ENCODE measurements at places on chromosomes 5 and 9.

DNA sequence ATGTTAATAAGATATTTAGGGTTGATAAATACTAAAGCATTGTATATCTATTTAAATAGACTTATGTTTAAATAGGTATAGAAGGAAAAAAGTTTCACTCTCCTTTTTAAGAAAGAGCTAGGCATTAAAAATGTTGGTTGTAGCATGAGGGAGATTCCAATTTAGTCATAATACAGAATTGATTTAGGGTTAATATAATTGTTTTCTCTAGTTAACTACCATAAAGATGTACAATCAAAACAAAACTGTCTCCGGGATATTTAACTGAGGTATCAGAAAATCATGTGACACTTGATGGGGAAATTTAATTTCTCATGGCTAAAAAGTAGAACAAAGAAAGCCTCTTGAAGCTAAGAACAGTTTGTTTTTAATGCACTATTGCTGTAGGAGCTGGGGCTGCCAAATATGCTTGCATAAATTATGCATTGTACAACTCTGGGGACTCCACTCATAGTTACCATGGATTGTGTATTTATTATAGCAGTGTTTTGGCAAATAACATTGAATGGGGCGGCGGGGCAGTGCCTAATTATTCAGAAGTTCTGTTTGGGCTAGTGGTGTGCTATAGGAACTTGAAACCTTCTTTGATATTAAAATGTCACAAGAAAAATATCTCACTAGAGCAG is 44.2 kb downstream of the SMC2 start:
- no peak for DNase-seq

DNA sequence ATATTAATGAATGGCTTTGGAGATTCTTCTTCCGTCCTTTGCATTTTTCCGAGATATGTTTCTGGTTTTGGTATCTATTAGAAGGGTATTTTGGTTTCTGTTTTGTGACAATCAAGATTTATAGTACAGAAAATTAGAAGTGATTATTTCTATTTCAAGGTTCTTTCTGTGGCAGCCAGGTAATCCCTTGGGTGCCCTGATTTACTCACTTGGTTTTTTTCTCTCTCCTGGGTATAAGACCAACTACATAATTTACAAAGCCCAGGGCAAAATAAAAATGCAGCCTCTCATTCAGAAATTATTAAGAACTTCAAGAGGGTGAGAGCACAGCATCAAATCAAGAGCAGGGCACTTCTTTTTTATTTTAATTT is 2.0 kb upstream of the RNF14 start:
- DNase-seq: no peak

DNA sequence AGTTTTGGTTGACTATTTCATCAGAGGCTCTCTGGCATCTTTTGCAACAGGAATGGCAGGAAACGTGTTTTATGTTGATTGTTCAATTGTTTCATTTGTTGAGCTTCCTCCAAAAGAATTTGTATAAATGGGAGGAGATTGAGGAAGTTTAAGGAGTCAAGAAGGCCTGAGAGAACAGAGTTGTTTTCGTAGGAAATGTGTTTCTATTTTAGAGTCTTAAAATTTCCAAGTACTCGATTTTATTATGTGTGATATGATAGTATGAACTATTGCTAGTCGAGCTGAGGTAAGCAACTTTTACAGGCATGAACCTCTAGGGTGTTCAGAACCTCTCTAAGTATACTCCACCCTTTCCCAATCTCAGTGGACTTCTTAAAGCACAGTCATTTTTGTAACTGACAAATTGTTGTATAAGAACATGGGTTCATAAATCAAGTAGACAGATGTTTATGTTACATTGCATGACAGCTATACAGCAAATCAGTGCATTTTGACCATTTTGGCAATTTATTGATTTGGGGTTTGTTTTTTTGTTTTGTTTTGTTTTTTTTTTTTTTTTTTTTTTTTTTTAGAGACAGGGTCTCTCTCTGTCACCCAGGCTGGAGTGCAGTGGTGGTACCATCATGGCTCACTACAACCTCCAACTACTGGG is 47.4 kb downstream of the POLK start:
- no peak for DNase-seq

GRCh38 chr5:167880420-167880819 is 411.0 kb upstream of the WWC1 start:
- DNase-seq: no peak

DNA sequence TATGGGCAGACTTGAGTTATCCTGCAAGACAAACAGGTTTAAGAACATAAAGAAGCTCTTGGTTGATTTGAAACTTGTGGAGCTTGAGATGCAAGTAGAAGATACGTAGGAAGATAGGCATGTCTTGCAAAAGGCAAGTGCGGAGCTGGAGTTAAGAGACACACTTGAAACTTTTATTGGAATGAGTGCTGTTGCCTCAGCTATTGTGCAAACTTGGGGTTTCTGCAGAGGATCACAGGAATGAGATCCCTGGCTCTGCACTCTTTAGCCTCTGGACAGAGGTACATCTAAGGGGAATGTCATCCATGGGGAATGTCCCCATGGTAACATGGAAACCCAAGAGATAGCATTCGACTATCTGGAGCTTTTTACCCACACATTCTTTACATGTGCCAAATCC is 121.1 kb downstream of the ADCY2 start:
- no peak for DNase-seq

GRCh38 chr5:101782352-101783103 is 513.6 kb downstream of the SLCO4C1 start:
- DNase-seq: no peak

DNA sequence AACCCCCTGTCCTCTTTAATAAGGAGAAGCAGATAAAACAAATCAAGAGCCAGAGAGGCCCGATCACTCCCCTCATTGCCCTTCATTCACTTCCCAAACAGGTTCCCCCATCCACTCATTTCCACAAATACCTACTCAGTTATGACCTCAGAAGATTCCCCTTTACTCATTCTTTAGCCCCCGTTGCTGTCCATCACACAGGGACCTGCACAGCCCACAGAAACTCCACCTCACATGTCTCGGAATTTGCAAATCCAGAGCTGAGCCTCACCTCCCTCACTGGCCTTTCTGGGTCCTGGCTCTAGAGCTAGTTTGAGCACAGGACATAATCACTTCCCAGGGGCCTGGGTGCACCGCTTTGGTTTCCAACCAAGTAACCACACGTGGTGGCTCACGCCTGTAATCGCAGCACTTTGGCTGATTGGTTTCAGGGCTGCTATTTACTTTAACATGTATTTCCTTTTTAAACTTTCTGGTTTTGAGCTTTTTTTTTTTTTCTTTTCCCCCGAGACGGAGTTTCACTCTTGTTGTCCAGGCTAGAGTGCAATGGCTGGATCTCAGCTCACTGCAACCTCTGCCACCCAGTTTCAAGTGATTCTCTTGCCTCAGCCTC is 17.8 kb downstream of the ATP6V0E1 start:
- no peak for DNase-seq

GRCh38 chr5:79878721-79879336 is 112.2 kb downstream of the MTX3 start:
- DNase-seq: no peak

DNA sequence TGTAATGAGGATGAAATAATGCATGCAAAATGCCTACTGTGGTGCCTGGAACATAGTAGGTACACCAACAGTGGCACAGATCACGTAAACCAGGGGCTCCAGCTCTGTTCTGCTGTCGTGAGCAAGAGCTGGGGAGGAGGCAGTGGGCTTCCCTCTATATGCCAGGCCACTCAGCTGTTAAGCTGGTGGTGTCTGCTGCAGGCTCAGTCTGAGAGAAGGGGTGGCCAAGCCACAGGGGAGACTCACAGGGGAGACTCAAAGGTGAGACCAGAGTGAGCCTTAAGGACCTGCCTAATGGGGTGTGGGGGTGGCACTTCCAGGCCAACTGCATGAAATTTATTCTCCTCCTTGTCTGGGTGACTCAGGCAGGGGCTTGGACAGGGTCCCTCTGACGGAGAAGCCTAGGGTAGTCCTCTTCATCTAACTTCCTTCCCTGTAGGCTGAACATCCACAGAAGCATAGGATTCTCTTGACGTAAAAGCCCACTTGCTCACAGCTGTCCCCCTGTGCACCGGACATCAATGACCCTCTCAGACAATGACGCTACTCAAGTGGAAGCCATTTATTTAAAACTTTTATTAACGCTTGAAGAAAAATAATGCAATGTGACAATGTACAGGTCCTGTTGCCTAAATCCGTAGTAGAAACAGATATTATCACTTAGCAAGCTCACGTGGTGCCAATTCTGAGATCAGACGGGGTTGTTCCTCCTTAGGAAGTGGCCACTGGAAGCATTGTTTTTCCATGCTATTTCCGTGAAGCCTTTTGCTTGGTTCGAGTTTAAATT is 13.9 kb downstream of the STC2 start:
- no peak for DNase-seq

GRCh38 chr5:154483654-154484392 is 5.8 kb upstream of the HAND1 start:
- DNase-seq: no peak

DNA sequence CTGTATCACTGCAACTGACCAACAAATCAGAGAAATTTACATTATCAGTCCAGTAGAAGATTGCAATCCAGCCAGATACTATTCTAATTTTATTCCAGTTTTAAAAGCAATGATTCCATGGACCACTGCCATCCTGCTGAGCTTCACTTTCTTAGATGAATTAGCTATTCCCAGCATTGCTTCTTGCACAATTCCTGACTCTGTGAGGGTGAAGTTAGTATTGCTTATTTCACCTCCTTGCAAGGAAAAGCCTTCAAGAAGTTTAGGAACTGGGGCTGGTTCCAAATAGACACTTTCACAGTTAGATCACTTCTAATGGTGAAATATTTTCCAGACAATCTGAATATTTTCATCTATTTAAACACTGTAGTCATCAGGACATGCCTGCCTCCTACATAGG is 338.6 kb upstream of the TNC start:
- DNase-seq: no peak

DNA sequence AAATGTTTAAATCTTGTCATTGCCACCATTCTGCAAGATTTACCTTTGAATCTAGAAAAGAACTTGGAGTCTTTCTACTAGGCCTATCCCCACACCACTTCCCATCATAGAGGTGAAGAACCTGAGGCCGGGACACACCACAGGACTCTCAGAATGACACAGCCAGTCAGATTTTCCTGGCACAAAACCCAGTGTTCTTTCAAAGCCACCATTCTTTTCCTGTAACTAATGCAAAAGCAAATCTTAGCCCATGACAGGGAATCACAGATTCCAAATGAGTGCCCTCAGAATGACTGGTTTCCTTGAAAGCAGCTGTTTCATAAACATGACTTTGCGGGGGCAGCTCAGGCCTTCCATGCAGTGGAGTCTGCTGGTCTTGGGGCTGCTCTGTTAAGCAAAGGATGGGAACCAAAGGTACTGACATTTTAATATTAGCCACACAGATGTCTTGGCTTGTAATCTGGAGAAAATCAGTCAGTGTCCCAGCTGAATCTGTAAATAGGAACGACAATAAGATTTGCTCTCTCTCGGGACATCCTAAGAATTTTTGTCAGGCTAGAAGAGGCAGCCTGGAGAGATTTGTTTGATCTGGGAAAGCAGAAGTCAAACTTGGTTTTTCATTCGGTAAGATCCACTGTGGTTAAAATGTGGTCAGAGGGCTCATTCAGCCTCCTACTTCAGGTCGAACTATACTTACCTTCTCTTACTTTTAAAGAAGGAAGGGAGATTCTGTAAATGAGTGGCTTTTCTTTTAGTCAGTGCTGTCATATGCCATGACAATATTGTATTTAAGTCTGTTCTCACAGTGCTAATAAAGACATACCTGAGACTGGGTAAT is 115.1 kb downstream of the PALM2AKAP2 start:
- no peak for DNase-seq

- no peak for DNase-seq
Observed at GRCh38 chr9:87201351-87201751, 254.0 kb upstream of the GAS1 start.

GRCh38 chr5:92769978-92770377 is 811.0 kb downstream of the NR2F1-AS1 start:
- DNase-seq: no peak

DNA sequence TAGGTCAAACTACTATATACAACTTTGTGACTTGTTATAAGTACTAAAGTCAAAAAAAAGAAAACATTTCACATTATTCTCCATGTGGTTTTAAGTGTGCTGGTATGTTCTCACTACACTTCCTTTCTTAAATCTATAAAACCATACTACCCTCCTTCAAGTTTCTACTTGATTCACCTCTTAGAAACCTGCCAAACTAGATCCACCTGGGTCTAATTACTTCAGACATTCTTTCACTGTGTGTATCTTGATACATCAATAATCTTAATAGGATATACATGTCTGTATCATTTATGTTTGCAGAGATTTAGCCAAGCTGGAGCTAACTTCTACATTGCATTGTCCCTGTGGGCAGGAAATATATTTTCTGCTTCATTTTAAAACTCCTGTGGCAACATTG is 1012.6 kb downstream of the EFNA5 start:
- no peak for DNase-seq

GRCh38 chr5:154273963-154274827 is 83.7 kb downstream of the GALNT10 start:
- DNase-seq: no peak

GRCh38 chr9:32455738-32456137 is 70.3 kb downstream of the RIGI start:
- no peak for DNase-seq

- DNase-seq: no peak
Observed at GRCh38 chr5:132056610-132057497, 3.6 kb upstream of the IL3 start.

- DNase-seq: no peak
Observed at GRCh38 chr5:59579101-59579823, 314.3 kb downstream of the PDE4D start.

- no peak for DNase-seq
Observed at GRCh38 chr9:98215821-98216220, 23.4 kb upstream of the CORO2A start.

GRCh38 chr9:91118704-91119025 is 243.1 kb downstream of the AUH start:
- DNase-seq: no peak

DNA sequence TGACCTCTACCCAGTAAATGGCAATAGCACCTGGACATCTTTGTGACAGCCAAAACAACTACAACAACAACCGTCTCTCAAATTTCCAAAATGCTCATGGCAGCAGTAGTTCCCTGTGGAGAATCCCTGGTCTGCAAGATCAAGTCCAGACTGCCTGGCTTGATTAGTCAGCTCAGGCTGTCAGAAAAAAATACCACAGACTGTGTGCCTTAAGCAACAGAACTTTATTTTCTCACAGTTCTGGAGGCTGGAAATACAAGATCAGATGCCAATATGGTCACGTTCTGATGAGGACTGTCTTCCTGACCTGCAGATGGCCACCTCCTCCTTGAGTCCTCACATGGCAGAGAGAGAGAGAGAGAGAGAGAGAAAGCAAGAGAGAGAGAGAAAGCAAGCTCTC is 52.3 kb upstream of the MOCS2 start:
- no peak for DNase-seq

DNA sequence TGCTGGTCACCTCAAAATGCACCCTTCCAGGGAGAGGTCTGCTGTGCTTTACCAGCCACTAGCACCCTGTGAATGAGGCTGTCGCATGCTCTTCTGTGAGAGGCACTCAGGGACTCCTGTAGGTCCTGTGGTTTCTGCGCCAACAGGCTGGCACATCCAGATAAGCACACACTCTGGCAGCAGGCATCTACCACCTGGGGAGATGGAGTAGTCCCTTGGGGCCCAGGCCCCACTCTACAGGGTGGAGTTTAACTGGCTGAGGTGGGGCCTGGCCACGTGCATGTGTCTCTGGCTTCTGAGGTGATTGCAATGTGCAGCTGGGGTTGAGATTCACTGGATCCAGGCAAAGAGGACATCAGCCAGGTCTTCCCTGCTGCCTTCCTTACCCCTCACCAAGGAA is 32.3 kb downstream of the TMEM174 start:
- no peak for DNase-seq

Data from cortex of kidney (tissue), 1 donor.